ENCODE measurements at places on chromosomes 2 and 18.

DNA sequence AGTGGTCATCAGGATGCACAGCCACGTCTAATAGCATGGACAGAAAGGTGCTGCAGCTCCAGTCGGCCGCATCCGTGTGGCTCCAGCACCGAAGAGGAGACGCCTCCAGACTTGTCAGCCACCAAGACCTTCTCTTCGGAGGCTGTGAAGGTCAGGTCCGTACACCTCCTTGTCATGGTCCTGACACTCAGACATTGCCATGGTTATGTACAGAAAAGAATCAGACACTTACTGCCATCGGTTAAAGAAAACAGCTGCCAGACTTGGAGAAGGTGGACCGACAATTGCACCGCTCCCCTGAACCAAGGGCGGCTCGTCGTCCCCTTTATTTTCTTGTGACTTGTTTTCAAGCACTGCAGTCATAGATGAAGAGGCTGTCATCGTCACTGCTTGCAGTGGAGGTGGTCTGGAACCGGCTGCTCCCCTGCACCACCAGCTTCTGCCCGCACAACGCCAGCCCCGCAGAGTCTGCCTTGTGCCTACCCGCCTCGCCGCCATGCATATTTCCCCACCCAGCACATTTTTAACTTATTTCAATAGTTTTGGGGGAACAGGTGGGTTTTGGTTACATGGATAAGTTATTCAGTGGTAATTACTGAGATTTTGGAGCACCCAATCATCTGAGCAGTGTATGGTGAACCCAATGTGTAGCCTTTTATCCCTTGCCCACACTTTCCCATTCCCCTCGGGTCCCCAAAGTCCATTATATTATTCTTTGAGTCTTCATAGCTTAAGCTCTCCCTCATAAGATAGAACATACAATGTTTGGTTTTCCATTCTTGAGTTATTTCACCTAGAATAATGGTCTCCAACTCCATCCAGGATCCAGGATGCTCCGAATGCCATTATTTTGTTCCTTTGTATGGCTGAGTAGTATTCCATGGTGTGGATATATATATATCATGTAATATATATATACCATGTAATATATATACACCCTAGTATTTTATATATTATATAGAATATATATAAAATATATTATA, 18.1 kb downstream of the FBXO48 start:
- DNase-seq, result no peak

DNA sequence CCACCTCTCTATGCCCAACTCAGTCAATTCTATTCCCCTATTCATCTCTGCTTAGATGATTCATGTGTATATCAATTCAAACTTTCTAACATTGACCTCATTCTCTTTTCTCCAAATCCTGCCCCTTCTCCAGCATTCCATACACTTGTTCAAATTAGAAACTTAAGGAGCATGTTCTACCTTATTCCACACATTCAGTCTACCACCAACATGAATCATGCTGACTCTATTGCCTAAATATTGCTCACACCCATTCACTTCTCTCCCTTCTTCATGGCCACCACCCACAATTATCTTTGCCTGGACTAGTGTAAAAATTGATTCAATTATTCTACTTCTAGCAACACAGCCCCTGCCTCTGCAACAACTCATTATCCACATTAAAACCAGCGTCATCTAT, 147.5 kb downstream of the VWC2L start:
- no peak for DNase-seq

DNA sequence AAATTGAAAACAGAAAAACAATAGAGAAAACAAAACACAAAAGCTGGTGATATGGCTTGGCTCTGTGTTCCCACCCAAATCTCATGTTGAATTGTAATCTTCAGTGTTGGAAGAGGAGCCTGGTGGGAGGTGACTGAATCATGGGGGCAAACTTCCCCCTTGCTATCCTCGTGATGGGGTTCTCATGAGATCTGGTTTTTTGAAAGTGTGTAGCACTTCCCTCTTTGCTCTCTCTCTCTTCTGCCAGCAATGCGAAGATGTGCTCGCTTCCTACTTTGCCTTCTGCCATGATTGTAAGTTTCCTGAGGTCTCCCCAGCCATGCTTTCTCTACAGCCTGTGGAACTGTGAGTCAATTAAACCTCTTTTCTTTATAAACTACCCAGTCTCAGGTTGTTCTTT, 112.3 kb upstream of the UXS1 start:
- DNase-seq, result no peak

DNA sequence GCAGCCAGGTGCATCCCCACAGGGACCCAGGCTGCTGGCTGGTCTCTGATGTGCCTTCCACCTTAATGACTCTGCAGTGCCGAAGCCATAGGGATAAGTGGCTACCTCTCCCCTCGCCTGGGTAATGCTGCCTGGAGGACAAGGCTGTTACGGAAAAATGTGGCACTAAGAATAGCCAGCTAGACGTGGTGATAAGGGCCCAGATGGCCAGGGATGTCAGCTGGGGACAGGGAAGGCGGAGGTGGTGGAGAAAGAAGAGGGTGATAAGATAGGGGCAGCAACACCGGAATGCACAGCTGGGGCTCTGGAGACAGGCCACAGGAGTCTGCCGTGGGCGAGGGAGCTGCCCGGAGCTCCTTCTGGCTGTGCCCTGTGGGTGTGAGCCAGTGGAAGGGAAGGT, 170.6 kb downstream of the FHOD3 start:
- no peak for DNase-seq

- DNase-seq, result no peak
Measured at GRCh38 chr2:12005886-12006681, 259.7 kb downstream of the LPIN1 start.

- no peak for DNase-seq
Measured at GRCh38 chr2:1840046-1840445, 95.7 kb upstream of the PXDN start.

GRCh38 chr18:47893047-47893446, 37.4 kb downstream of the SMAD2 start:
- no peak for DNase-seq

DNA sequence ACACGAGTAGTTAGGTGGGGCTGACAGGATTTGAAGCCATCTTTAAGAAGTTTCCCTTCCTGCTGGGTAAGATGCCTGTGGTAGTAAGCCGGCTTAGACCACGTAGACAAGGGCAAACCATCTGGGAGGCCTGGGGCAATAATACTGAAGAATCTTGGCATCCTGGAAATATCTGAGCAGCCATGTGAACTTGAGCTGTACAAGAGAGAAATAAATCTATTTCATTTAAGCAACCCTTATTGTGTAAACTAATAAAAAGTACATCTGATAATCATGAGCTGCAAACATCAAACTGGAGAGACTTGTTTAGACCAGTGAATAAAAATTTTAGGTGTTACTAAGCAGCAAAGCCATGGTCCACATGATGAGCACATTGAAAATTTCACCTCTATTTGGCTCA, 11.4 kb upstream of the CETN1 start:
- no peak for DNase-seq

- no peak for DNase-seq
Measured at GRCh38 chr2:67900826-67901225, 162.0 kb downstream of the C1D start.

GRCh38 chr2:96923810-96924774, 54.2 kb upstream of the SEMA4C start:
- DNase-seq, result no peak

- DNase-seq, result no peak
Measured at GRCh38 chr2:190335225-190335559, 8.2 kb upstream of the INPP1 start.

DNA sequence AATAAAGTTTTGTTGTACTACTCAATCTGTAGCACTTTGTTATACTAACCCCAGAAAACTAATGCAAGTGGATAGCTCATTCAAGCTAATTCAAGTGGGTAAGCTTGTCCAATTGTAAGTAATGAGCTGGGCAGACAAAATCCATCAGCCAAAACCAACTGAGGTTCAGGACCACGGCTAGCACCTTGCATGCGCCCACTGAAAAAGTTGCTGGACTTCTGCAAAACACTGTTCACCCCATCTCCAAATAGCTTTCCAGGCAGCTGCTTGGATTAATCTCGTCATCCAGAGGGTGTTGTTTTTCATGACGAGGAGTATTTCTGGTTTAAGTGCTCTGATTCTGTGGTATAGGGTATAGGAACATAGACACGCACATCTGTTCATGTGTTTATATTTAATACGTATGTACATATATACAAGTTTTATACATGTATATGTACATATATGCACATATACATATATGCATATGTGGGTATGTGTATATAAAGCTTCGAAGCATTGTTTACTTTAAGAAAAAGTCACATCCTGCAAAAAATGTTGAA, 307.5 kb downstream of the GALR1 start:
- DNase-seq, result no peak

- no peak for DNase-seq
Measured at GRCh38 chr2:18597618-18598017, 8.2 kb upstream of the NT5C1B start.

DNA sequence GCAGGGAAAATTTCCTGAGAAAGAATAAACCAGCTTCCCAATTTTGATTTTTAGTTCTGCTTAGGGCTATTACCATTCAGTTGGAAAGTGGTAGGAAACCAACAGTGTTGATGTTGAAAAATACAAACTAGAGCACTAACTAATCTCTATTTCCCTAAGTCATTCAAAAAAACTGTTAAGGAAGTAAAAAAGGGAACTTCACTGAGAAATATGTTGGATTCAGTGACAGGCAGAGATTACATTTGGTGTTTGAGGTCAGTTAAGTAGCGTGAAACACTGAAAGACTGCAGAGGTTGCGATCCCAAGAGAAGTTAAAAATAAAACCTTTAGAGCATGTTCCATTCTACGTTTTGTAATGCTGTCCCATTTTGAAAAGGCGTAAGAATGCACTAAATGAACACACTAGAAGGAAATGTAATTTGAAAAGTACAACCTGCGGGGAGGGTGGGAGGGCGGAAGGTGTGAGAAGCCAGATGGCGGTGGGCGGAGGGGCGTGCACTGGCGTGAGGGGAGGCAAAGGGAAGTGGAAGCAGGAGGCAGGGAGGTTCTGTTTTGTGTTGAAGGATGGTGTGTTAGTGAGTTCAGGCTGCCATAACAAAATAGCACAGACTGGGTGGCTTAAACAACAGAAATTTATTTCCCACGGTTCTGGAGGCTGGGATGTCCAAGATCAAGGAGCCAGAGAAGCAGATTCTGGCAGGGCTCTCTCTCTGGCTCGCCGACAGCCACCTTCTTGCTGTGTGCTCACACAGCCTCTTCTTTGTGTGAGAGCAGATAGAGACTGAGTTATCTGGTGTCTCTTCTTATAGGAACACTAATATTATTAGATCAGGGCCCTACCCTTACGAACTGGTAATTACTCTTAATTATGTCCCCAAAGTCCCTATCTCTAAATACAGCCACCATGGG, 94.3 kb upstream of the KCTD1 start:
- DNase-seq, result no peak

DNA sequence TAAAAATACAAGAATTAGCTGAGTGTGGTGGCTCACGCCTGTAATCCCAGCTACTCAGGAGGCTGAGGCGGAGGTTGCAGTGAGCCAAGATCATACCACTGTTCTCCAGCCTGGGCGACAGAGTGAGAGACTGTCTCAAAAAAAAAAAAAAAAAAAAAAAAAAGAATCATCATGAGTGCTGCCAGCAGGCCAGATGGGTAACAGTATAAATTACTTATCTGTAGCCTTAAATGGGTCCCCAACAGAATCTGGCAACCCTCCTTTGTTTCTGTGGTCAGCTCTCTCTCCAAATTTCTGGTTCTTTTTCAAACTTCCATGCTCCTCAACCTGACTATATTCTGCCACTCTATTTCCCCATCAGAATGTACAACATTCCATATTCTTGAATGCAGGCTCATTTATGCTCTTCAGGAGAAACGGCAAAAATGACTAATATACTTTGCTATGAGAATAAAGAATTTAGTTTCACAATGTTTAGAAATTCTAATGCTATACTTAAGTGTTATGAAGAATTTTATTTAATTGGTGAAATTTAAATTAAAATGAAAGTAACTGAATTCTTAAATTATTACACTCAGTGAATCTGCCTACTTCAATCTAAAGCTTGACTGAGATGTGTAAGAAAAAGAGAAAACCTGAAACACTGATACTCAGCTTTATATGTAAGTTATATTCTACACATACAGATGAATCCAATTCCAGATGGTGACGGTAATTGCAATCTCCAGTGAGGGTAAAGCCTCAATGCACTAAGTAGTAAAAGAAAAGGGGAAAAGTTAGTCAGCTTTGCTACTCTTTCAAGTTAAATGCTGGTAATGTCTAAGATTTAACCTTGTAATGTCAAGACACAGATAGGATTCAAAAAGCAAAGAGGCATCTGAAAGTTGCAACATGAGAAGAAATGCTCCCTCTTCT, 24.8 kb downstream of the LPIN2 start:
- no peak for DNase-seq
